Stimulated activated CD4-positive, alpha-beta T cell treated with anti-CD3 and anti-CD28 coated beads, Interleukin-15, amount 100 ng/mL, for 1 hour (primary cell): ENCODE measurements at places on chromosomes 5 and 9.

- no peak for DNase-seq
Observed at GRCh38 chr5:37136694-37137093, 112.5 kb downstream of the CPLANE1 start.

GRCh38 chr5:42994555-42995359 is 45.4 kb downstream of the ANXA2R start:
- peak; percentile 63 for DNase-seq

GRCh38 chr9:36999728-37000333 is 34.2 kb downstream of the PAX5 start:
- no peak for DNase-seq

DNA sequence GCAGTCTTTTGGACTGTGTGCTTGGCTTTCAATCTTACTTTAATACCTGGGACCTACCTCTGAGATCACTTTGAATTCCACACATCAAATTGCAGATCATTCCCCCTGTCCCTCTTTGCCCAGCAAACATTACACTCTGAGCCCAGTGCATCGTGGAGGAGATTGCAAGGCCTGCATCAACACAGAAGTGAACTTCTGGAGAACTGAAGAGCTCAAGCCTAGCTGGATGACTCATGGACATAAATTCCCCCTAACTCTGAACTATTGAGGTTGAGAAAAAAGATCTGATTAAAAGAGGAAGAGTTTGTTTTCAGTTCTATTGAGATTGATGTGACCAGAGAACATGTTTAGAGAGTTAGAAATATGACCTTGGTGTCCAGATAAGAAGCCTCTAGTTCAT is 316.0 kb upstream of the DMAC1 start:
- no peak for DNase-seq

GRCh38 chr9:98256756-98257155 is 1.3 kb upstream of the TBC1D2 start:
- DNase-seq = no peak

GRCh38 chr9:130499804-130500263 is 55.1 kb downstream of the ASS1 start:
- no peak for DNase-seq

- DNase-seq = no peak
Observed at GRCh38 chr5:148209151-148209770, 6.4 kb downstream of the SPINK6 start.

DNA sequence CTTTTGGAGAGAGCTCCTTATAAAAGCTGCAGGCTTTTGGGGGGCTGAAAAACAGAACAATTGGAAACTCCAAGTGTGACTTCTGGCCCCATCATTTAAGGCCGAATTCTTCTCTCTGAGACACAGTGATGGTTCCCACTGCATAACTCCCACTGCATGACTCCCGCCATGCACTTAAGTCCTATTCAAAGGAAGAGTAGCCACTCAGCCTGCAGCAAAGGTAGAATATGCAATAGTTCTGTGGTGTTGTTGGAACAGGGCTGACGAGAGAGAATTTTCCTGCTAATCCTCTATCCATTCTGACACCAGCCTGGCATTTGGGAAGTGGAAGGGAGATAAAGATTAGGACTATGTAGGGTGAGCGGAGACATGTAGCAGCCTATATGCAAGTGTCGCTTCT is 185.6 kb upstream of the ZNF462 start:
- no peak for DNase-seq

GRCh38 chr5:14710313-14710994 is 45.9 kb downstream of the OTULIN start:
- no peak for DNase-seq

DNA sequence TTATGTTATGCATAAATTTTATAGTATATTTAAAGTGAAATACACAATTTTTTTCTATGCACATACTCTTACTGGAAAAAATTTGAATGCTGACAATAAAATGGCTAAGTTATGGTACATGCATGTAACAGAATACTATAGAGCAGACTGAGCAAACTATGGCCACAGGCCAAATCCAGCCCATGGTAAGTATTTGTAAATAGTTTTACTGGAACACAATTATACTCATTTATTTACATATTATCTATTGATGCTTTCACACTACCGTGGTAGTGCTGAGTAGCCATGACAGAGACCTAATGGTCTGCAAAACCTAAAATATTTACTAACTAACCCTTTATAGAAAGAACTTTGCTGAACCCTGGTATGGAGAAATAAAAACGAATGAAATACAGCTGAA is 45.7 kb downstream of the TEX10 start:
- no peak for DNase-seq

DNA sequence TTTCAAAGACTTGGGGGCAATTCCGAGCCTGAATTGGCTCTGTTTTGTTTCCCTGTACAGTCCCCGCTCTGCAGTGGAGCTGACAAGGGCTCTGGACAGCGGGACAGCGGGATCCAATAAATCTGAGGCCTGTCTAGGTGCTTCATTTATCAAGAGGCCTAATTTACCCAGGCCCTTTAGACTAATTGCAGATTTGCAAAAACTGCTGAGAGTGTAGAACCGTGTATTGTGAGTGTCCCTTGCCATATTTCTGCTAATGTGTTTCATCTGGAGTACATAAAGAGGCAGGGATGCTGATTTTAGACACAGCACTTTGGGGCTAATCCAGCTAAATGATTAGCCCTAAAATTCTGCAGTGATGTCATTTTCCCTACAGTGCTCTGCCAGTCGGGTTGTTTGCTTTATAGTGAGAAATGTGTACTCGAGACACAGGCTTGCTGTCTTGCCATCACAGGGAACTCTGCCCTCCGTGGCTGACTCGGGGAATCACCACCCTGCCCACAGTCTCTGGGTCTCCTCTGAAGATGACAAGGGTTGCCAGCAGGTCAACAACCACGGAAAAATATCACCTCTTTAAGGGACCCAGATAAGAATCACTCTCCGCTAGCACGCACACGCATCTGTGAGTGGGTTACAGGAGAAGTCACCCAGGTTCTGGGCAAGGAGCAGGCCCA is 592.0 kb downstream of the BNC2 start:
- DNase-seq = no peak

DNA sequence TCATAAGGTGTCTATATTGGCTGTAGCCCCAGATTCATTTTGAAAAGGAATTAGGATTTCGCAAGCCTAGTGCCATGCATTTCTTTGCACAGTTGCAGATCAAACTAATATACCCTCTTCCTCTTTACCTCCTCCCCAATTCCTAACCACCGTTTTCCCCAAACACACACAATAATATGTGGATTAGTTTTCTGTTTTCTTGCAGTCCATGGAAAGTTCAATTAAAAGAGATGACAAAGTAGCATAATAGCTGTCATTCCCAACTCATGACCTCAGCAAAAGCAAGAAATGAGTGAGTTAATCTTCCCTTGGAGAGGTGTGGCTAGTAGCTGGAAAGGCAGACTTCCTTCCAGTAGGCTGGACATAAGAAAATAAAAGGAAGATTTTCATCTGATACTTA is 349.1 kb downstream of the TMEM232 start:
- no peak for DNase-seq

DNA sequence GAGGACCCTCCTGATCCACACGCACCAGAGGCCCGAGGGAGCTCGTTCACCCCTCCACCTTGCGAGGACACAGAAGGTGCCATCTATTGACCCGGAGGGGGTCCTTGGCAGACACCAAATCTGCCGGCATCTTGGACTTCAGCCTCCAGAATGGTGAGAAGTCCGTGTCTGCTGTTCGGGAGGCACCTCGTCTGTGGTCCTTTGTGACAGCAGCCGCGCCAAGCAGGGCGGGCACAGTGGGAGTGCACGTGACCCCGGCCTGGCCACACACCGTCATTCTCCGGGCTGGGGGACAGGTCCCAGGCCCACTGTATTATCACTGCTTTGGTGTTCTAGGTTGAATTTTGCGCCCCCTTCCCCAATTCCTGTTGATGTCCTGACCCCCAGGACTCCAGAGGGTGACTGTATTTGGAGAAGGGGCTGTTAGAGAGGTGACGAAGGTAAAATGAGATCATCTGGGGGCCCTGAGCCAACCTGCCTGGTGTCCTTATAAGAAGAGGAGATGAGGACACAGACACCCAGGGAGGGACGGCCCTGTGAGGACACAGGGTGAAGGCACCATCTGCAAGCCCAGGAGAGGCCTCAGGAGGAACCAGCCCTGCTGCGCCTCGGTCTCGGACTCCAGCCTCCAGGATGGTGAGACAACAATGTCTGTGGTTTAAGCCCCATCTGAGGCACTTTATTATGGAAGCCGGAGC is 15.7 kb downstream of the LPCAT1 start:
- DNase-seq = no peak

GRCh38 chr5:145280214-145280613 is 554.9 kb downstream of the PRELID2 start:
- no peak for DNase-seq

- no peak for DNase-seq
Observed at GRCh38 chr9:27539479-27540441, 10.1 kb upstream of the MOB3B start.

DNA sequence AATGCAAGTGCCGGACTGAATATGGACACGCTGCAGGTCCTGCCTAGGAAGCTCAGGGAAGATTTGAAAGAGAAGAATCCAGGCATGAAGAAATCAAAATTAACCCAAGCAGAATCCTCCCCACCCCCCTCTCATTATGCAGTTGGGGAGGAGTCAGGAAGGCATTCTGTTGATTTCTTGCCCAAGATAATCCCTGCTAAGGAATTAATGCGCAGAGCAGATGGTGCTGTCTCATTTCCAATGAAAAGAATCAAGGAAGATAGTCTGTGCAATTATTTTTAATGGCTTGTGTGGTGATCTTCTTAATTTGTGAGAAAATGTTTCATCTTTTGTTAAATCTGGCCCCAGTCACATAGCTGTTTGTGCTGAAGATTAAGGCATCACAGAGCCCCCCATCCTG is 145.0 kb downstream of the ZNF462 start:
- no peak for DNase-seq

DNA sequence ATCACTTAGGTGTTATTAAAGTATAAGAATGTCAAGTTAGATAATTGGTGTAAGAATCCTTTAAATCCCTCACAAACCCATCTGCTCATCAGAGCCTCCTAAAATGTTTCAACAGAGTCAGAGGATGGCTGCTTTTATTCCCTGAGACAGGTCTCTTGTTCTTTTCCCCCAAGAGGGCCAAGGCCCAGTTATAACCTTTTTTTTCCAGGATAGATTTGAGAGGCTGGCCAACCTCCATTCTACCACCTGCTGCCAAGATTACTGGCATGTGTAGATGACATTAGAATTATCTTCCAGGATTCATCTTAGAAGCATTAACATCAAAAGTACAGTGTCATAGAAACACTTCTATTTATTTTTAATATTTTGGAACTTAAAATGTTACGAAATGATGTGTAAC is 305.1 kb downstream of the TRPM3 start:
- no peak for DNase-seq

GRCh38 chr5:3339092-3339797 is 256.4 kb upstream of the IRX1 start:
- no peak for DNase-seq

- no peak for DNase-seq
Observed at GRCh38 chr9:30723656-30724055, 1660.8 kb upstream of the ACO1 start.

DNA sequence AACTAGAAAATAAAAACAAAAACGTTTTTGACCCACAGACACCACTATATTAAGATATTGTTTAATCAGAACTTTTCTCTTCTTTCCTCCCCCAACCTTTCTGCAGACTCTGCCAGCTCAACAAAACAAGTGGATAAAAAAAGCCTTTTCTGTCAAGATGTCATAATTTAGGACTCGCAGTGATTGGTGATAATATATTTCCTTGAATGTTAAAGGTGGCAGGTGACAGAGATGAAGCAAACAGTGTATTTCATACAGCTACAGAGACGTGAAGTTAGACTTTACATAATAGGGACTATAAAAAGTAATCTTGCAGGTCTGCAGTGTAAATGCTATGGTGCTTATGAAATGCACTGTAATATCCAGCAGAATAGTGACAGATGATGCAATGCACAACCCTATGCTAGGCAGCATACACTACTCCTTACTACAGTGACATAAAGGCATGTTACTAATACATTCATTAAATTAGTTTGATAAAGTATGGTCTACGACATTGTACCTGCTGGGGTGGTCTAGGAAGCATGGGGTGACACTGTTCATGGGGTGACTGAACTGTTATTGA is 326.7 kb upstream of the GRAMD2B start:
- no peak for DNase-seq

DNA sequence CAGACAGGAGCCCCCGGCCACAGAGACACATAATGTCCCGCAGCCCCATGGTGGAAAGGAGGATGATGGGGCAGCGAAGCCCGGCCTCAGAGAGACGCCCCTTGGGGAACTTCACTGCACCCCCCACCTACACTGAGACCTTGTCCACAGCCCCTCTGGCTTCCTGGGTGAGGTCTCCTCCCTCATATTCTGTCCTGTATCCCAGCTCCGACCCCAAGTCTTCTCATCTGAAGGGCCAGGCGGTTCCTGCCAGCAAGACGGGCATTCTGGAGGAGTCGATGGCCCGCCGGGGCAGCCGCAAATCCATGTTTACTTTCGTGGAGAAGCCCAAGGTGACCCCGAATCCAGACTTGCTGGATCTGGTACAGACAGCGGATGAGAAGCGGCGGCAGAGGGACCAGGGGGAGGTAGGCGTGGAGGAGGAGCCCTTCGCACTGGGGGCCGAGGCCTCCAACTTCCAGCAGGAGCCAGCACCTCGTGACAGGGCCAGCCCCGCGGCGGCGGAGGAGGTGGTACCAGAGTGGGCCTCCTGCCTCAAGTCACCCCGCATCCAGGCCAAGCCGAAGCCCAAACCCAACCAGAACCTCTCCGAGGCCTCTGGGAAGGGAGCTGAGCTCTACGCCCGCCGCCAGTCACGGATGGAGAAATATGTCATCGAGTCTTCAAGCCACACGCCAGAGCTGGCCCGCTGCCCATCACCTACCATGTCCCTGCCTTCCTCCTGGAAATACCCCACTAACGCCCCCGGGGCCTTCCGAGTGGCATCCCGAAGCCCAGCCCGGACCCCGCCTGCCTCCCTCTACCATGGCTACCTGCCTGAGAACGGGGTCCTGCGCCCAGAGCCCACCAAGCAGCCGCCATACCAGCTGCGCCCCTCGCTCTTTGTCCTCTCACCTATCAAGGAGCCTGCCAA is 8.9 kb downstream of the SYNPO start:
- DNase-seq = no peak

DNA sequence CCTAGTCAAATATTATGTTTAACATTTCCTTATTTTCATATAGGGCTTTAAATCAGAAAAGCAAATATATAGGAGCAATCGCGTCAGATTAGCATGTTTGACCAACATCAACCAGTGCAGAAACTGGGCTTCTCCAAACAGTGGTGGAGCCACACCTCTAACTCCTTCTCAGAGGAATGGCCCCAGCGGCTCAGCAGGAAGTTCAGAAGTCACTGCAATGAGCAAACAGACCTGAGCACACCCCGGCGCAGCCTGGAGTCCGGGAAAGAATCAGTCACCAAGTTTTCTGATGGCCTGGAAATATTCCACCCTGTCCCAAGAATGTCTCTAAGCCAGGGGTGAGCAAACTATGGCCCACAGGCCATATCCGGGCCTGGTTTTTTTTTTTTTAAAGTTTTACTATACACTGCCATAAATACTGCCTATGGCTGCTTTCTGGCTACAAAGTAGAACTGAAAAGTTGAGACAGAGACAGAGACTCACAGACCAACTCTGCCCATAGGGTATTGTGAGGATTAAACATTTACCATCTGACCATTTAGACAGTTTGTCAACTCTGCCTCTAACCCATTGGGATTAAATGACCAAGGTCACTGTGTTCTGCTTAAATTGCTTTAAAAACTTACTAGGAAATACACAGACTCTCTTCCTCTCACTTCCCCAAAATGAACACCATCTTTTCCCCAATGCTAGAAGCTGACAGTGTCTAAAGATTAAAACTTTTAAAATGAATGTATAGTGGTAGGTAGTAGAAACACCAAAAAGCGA is 5.4 kb downstream of the GOLM1 start:
- DNase-seq = no peak

- DNase-seq = no peak
Observed at GRCh38 chr5:10853154-10853553, 92.1 kb upstream of the DAP start.

- no peak for DNase-seq
Observed at GRCh38 chr5:54021431-54022164, 288.8 kb downstream of the ARL15 start.
